ENCODE measurements at places on chromosomes 5 and 9.

DNA sequence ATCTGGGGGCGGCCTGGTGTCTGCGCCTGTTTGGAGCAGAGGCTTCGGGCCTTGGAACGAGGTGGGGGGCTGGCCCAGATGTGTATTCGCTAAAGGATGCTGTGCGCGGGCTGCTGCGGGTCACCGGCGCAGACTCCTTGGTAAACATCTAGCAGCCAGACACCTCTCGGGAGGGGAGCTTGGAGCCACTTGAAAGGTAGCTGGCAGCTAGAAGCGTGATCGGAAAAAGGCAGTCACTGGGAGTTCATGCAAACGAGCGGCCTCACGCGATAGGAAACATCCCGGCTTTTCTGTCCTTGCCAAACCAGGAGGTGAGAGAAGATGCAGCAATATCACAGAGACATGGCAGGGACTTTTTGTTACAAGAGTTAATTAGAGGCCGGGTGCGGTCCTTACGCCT, 8.1 kb downstream of the LAMC3 start:
- DNase-seq, result no peak

- DNase-seq, result no peak
Observed at GRCh38 chr9:36543916-36544315, 28.8 kb upstream of the MELK start.

DNA sequence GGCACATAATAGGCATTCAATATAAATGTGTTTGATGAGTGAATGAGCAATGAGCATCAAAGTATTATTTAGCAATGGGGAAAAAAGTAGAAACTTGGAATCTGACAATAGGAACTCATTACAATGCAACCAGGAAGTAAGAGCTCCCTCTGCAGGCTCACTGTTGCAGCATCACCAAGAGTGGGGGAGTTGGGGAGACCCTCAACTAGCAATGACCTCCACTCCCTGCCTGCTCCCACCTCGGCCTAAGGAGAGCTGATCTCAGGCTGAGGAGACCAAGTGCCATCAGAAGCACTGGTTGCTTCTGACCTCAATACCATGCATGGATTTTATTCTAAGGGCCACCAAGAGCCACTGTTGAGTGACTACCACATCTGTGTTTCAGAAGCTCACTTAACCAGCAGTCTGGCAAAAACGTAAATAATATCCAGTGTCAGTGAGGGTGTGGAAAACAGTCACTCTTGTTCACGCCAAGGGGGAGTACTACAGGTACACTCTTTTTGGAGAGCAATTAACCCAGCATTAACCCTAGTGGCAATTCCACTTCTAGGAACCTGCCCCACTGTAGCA, 8.0 kb downstream of the VDAC1 start:
- DNase-seq, result peak; percentile 42

- no peak for DNase-seq
Observed at GRCh38 chr5:113435575-113435974, 786 bp upstream of the TSSK1B start.

- DNase-seq, result no peak
Observed at GRCh38 chr9:136558373-136558772, 12.5 kb upstream of the NOTCH1 start.

DNA sequence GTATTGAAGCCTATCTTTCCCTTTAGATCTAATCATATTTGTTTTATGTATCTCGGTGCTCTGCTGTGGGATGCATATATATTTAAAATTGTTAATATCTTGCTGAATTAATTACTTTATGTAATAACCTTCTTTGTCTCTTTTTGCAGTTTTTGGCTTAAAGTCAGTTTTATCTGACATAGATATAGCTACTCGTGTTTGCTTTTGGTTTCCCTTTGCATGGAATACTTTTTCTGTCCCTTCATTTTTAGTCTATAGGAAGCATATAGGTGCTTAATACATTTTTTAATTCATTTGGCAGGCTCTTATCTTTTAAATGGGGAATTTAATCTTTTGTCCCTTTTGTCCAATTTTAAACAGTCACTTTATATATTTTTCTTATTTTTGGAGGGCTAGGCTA, 360.6 kb upstream of the PRR16 start:
- no peak for DNase-seq

DNA sequence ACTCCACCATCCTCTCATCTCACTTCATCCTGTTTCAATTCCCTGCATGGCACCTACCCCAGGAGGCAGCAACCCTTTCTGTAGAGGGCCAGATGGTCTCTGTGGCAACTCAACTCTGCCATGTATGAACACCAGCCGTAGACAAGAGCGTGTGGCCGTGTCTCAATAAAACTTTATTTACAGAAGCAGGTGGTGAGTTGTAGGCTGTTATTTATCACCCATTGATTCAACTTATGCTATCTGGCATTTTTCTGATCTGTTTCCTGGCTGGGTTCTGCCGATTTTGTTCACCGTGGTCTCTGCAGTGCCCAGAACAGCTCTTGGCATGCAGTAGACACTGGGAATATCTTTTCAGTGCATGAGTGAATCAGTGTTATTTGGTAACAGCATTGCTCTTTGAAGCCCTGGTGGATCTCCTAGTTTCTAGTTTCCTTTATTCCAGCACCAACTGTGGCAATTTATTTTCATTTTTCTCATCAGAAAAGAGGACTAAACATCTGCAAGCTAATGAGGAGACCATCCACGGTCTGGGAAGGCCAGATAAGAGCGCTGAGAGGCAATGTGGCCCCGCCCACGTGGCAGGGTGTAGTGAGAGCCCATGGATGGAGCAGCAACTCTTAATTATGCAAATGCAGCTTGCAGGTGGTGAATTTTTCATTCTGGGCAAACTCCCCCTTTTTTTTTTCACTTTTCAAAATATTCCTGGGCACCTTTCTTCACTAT, 77.9 kb downstream of the CTSL start:
- DNase-seq, result no peak

DNA sequence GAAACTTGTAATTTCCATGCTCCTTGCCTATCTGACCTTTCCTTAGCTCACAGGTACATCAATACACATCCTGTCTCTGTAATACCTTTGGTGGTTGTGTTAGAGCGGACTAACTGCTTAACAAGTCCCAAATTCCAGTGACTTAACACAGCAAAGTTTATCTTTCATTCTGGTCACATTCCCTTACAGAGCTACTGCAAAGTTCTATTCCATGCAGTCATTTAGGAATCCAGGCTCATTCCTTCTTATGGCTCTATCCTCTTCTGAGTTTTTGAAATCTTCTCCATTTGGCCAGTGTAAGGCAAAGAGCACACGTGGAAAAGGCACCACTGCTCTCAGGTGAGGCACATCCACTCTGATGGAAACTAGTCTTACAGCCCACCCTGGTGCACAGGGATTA, 238.6 kb upstream of the ANKRD55 start:
- DNase-seq, result no peak

DNA sequence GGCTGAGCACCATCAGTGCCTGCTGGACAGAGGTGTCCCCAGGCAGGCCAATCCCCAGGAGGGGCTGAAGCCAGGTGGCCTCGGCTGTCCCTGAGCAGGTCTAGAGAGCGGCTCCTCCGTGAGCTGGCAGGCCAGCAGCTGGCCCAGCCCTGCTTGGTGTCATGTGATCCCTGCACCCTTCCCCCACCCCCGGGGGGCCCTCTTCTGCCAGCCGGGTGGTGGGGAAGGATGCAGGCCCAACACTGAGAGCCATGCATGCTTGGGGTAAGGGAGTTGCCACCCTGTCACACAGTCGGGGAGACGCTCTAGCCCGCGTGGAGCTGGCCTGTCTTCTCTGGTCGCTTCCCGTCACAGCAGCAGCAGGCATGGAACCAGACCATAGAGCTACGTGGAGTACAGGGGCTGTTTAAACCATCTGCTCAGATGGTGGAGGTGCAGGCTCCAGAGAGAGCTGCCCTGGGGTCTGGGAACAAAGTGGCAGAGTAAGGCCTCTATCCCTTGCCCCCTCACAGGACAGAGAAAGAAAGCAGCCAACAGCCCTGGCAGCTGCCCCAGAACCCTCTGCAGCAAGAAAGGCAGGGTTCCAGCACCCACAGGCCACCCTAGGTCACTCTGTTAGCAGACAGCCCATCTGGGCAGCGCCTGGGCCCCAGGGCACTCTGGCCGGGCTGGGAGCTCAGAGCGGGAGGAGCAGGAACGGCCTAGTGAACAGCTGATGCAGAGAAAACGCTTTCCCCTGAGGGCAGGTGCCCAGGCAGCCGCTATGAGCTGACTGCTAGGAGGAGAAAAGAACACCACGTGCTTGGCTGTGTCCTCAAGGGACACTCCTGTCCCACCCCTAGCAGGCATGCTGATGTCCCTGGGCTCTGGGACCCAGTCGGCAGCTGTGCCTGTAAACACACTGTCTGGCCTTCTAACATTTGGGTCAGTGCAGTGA, 6.8 kb downstream of the RALGDS start:
- DNase-seq, result peak; percentile 69

DNA sequence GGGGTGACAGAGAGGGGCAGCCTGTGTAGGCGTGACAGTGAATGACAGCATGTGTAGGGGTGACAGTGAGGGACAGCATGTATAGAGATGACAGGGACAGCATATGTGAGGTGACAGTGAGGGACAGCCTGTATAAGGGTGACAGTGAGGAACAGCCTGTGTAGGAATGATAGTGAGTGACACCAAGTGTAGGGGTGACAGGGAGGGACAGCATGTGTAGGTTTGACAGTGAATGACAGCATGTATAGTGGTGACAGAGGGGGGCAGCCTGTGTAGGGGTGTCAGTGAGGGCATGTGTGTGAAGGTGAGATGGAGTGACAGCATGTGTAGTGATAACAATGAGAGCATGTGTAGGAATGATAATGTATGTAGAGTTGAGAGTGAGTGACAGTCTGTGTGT, 8.7 kb upstream of the GAPT start:
- no peak for DNase-seq

Data from NCI-H524 (cell line).